T-helper 17 cell (primary cell): ENCODE measurements at places on chromosomes 16 and 17. TPM values are rescaled to one million over a fixed set of nuclear protein-coding genes. Genes with fewer than 3 reads are reported as not detected.

GRCh38 chr16:80976946-80977345 is 29.7 kb downstream of the CMC2 start:
- peak overlapping the region; percentile 37 for H3K27ac ChIP-seq
- peaks cover 13% of the 10 kb centered on the region for H3K36me3 ChIP-seq
- peaks cover 17% of the 10 kb centered on the region for H3K4me1 ChIP-seq
- DNase-seq, result no peak
- H3K4me3 ChIP-seq, result no peak overlapping the region

DNA sequence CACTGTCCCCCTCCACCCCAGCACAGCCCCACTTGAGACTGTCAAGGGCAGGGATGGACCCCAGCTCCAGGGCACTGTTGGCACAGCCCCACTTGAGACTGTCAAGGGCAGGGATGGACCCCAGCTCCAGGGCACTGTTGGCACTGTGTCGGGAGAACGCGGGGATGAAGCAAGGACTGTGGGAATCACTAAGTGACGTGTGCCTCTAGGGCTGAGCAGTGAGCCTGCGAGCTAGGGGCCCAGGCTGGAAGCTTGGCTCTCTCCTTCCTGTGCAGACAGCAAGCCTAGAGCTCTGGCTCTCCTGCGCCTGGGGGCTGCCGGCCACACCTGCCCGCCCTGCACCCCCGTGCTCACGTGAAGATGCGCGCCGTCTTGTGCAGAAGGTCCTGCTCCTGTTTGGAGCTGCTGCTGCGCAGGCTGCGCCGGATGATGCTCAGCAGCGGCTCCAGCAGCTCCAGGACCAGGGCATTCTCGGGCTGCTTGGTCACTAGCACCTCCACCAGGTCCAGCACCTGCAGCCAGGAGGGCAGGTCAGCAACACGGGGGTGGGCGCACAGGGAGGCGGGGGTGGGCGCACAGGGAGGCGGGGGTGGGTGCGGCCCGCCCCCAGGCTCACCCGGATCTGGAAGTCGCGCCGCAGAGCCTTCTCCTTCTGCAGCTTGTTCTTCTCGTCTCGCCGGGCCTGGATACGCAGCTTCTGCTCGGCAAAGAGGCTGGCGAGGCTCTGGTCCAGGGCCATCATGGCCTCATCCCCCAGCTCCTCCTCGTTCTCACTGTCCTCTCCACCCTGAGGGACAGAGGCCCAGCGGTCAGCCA is 10.8 kb downstream of the MYBBP1A start:
- no peaks in the 10 kb centered on the region for H3K4me1 ChIP-seq
- H3K4me3 ChIP-seq, result no peak overlapping the region
- DNase-seq, result no peak
- no peaks in the 10 kb centered on the region for H3K27me3 ChIP-seq
- no peak overlapping the region for H3K27ac ChIP-seq

DNA sequence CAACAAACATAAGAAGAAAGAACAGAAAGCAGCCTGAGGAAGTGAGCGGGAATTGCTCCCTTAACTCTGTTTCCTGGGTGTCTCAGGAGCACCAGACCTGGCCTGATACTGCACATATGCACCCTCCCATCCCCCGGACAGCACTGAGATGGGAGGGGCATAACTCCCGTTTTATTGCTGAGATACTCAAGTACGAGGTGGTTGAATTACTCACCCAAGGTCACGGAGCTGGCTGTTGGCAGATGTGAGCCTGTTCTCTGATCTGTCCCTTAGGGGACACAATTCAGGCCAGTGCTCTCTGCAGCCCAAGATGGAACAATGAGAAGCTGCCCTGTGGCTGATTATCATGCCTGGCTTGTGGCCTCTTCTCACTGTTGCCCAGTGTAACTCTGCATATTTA is 9.1 kb upstream of the MED9 start:
- peaks cover 57% of the 10 kb centered on the region for H3K27me3 ChIP-seq
- no peaks in the 10 kb centered on the region for H3K4me1 ChIP-seq
- DNase-seq, result no peak

DNA sequence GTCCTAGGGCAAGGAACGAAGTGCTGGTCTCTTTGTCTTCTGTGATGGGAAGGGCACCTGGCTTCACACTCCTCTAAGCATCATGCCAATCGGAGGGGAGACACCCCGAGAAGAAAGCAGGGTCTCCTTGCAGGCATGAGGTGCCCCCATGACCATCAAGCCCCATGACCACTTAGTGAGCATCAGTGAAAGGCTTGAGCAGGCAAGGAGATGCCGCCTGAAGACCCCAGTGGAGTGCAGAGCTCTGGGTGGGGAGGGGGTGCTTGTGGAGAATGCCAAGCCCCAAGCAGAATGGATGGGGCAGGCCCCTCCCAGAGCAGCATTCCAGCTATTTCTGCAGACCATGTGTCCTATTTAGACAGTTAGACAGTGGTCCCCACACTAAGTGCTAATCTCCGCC is 232.7 kb upstream of the TNRC6C start:
- no peak for DNase-seq
- peaks cover 24% of the 10 kb centered on the region for H3K27me3 ChIP-seq
- no peaks in the 10 kb centered on the region for H3K36me3 ChIP-seq
- no peak overlapping the region for H3K4me3 ChIP-seq
- H3K27ac ChIP-seq, result no peak overlapping the region
- peaks cover 2% of the 10 kb centered on the region for H3K4me1 ChIP-seq

- H3K27ac ChIP-seq, result no peak overlapping the region
- H3K4me3 ChIP-seq, result no peak overlapping the region
- DNase-seq, result no peak
- no peaks in the 10 kb centered on the region for H3K36me3 ChIP-seq
- no peaks in the 10 kb centered on the region for H3K4me1 ChIP-seq
- no peaks in the 10 kb centered on the region for H3K27me3 ChIP-seq
Measured at GRCh38 chr17:64687961-64688360, 25.9 kb upstream of the SMURF2 start.

DNA sequence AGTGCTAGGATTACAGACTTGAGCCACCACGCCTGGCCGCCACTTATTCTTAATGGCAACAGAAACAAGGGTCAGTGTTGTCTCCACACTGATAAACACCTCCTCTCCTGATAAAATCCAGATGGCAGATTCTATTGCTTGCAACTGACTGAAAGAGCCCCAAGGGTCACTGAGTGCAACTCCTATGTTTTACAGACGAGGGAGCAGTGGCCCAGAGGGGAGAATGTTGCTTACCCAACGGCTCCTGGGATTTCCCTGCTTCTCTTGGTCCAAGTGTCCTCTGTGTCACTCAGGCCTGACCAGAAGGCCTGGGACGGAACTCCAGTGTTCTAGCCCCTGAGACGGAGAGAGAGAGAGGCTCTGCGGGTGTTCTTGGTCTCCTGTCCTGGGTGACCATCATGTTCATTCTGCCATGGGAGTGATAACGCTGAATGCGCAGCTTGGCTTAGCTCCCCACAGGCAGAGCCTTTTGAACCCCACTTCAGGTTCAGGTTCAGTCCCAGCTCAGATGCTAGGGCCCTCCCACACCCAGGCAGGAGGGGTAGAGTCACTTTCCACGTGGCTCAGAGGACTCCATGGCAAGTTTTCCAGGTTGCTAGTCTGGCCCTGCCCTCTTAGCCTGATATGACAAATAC is 77.3 kb upstream of the NLRP1 start:
- no peaks in the 10 kb centered on the region for H3K36me3 ChIP-seq
- H3K4me1 ChIP-seq, result peaks cover 5% of the 10 kb centered on the region
- H3K4me3 ChIP-seq, result no peak overlapping the region
- H3K27me3 ChIP-seq, result peaks cover 31% of the 10 kb centered on the region
- no peak overlapping the region for H3K27ac ChIP-seq

- DNase-seq, result no peak
- H3K4me1 ChIP-seq, result peaks cover 18% of the 10 kb centered on the region
- no peaks in the 10 kb centered on the region for H3K27me3 ChIP-seq
- H3K27ac ChIP-seq, result peak overlapping the region; percentile 19
- peaks cover under 1% of the 10 kb centered on the region for H3K36me3 ChIP-seq
Measured at GRCh38 chr17:57537524-57538410, 207.3 kb downstream of the CCDC182 start.

GRCh38 chr16:17070882-17071592 is 399.7 kb downstream of the XYLT1 start:
- DNase-seq, result peak; percentile 77
- H3K27ac ChIP-seq, result peak overlapping the region; percentile 98
- no peaks in the 10 kb centered on the region for H3K36me3 ChIP-seq
- peak overlapping the region; percentile 90 for H3K4me3 ChIP-seq
- no peaks in the 10 kb centered on the region for H3K27me3 ChIP-seq

GRCh38 chr17:37025847-37026530 is 77.2 kb downstream of the AATF start:
- H3K4me1 ChIP-seq, result peaks cover 21% of the 10 kb centered on the region
- DNase-seq, result no peak
- no peaks in the 10 kb centered on the region for H3K27me3 ChIP-seq
- peaks cover 9% of the 10 kb centered on the region for H3K36me3 ChIP-seq

DNA sequence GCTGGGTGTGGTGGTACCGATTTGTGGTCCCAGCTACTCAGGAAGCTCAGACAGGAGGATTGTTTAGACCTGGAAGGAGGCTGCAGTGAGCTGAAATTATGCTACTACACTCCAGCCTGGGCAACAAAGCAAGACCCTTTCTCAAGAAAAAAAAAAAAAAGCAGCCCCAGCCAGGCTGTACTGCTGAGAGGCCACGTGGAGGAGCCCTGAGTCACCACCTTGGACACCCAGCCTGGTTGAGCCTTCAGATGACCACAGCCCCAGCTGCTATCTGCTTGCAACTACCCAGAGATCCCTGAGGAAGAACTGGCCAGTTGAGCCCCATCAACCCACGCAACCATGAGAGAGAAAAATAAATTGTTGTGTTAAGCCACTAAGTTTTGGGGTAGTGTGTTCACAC is 23.6 kb upstream of the GPRC5C start:
- no peak overlapping the region for H3K4me3 ChIP-seq
- H3K4me1 ChIP-seq, result peaks cover 3% of the 10 kb centered on the region
- H3K36me3 ChIP-seq, result no peaks in the 10 kb centered on the region
- peaks cover 40% of the 10 kb centered on the region for H3K27me3 ChIP-seq
- H3K27ac ChIP-seq, result no peak overlapping the region
- no peak for DNase-seq

DNA sequence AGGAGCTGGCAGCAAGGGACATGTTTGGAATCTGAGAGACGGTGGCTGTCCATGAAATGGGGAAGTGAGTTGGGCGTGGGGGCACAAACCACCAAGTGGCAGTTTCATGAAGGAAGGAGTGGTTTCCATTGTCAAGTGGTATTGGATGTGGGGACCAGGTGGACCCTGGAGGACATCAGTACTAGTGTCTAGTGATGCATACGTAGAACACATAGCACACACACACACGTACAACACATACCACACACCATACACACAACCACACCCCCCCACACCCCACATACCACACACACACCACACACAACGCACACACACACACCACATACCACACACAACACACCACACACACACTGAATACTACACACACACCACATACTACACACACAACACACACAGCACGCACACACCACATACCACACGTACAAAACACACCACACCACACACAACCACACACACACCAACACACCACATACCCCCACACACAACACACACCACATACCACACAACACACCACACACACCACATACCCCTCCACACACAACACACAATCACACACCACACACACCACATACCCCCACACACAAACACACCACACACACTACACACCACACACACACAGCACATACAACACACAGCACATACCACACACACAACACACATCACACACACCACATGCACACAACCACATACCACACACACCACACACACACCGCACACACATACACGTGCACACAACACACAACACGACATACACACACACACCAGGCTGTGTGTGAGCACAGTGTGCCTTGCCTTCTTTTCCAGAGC is 41.1 kb upstream of the GSE1 start:
- no peak for DNase-seq
- H3K27ac ChIP-seq, result peak overlapping the region; percentile 39
- peaks cover 44% of the 10 kb centered on the region for H3K4me1 ChIP-seq
- H3K27me3 ChIP-seq, result no peaks in the 10 kb centered on the region

DNA sequence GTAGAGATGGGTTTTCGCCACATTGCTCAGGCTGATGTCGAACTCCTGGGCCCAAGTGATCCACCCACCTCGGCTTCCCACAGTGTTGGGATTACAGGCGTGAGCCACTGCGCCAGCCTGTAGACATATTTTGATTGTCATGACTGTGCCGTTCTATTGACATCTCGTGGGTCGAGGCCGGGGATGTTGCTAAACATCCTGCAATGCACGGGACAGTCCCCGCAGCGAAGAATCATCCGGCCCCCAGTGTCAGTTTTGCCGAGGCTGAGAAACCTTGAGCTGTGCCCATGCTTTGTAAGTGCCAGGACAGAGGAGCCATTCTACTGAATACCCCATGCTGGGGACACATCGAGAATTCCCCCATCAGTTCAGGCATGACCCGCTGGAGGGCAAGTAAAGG is 69.1 kb upstream of the GSE1 start:
- peaks cover under 1% of the 10 kb centered on the region for H3K36me3 ChIP-seq
- H3K4me3 ChIP-seq, result no peak overlapping the region
- no peak overlapping the region for H3K27ac ChIP-seq
- H3K4me1 ChIP-seq, result peaks cover 10% of the 10 kb centered on the region
- DNase-seq, result no peak

GRCh38 chr16:52976539-52977167 is 76.0 kb downstream of the CHD9NB start:
- DNase-seq, result no peak
- H3K4me3 ChIP-seq, result no peak overlapping the region
- no peak overlapping the region for H3K27ac ChIP-seq
- peaks cover 35% of the 10 kb centered on the region for H3K27me3 ChIP-seq

- peaks cover 4% of the 10 kb centered on the region for H3K4me1 ChIP-seq
- H3K27me3 ChIP-seq, result no peaks in the 10 kb centered on the region
- H3K4me3 ChIP-seq, result no peak overlapping the region
- H3K36me3 ChIP-seq, result peaks cover 4% of the 10 kb centered on the region
- H3K27ac ChIP-seq, result no peak overlapping the region
Measured at GRCh38 chr16:24917891-24918290, 72.1 kb downstream of the SLC5A11 start.

- H3K27me3 ChIP-seq, result peaks cover 50% of the 10 kb centered on the region
- no peak overlapping the region for H3K4me3 ChIP-seq
- no peak for DNase-seq
- no peak overlapping the region for H3K27ac ChIP-seq
- H3K4me1 ChIP-seq, result peaks cover 2% of the 10 kb centered on the region
Measured at GRCh38 chr17:31743797-31744196, 115.2 kb downstream of the COPRS start.

TMEM92 gene
- not detected for total RNA-seq

KRTAP4-9 gene
- total RNA-seq, result not detected

CTU2 gene
- 33.6 TPM for total RNA-seq

STX1B gene
- total RNA-seq, result 0.27 TPM

TBC1D3H gene
- not detected for total RNA-seq

HLF gene
- 20.2 TPM for total RNA-seq

SULT1A2 gene
- 0.22 TPM for total RNA-seq
